ENCODE measurements at places on chromosomes 7 and 10.

- DNase-seq: no peak
These were observed 75.1 kb upstream of the PTPRZ1 start for GRCh38 chr7:121797657-121798452.

DNA sequence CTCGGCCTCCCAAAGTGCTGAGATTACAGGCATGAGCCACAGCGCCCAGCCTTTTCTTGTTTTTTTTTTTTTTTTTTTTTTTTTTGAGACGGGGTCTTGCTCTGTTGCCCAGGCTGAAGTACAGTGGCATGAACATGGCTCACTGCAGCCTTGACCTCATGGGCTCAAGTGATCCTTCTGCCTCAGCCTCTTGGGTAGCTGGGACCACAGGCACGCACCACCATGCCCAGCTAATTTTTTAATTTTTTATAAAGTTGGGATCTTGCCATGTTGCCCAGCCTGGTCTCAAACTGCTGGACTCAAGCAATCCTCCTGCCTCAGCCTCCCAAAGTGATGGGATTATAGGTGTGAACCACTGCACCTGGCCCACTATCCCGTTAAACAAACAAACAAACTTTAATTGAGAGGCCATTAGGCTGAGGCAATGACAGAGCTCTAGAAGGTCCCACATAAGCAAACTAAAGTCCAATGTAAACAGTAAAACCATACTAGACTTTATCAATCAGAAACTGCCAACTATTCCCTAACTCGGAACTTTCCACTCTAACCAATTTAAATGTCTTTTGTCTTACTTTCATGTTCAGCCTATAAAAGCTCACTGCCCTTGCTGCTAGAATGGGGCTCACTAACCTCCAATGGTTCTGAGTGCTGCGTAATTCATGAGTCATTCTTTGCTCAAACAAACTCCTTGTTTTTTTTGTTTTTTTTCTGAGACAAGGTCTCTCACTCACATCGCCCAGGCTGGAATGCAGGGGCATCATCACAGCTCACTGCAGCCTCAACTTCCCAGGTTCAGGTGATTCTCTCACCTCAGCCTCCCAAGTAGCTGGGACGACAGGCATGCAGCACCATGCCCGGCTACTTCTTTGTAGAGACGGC, 1.9 kb downstream of the DHX32 start:
- DNase-seq: no peak

DNA sequence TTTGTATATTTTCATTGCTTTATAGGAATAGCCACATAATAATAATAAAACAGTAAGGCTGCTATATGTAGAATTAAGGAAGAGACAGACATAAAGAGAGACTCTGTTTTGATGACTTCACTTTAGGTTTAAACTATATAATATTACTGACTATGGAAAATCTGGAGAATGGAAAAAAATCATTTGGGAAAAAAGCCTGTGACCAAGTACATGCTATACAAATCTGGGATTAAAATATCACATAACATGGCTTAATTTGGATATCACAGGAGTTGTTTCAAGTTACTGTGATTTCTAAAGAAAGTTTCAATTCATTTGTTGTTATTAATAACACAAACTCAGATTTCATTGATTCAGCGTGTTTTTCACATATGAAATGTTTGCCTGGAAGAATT, 7.7 kb downstream of the PLCE1 start:
- no peak for DNase-seq

DNA sequence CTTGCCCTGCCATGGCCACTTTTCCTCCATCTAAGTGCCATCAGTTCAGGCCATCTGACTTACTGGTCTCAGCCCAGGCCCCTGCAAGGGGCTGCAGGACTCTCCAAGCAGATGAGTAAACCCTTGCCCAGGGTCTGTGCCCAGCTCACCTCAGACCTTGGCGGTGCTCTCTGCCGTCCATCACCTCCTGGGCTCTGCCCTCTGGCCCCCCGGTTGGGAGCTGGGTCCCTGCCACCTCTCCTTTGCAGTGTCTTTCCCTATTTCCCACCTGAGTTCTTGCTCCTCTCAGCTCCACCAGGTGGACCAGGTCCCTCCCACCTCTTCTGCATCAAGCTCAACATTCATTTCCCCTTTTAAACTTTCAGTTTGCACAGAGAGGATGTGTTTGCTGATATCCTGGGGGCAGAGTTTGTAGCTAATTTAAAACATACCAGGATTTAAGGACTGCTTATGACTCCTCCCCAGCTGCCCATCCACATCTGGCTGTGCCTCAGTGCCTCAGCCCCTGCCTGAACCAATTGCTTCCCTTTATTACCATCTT, 135.5 kb downstream of the SLIT1 start:
- DNase-seq: no peak

DNA sequence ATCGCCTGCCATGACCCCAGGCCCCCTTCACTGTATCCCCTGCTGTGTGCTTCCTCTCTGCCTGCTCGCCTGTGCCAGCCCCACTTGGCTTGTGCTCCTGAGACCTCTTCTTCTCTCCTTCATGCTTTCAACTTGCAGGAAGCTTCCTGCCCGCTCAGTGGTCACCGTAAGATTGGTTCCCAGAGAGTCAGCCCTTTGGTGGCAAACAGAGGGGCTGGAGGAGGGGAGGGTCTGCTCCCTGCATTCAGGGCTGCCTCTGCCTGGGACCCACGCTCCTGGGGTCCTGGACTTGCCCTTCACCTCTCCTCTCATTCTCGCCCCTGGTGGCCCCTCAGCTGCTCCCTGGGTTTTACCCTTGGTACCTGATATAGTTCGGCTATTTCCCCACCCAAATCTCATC, 45.8 kb upstream of the ZNF32 start:
- no peak for DNase-seq

DNA sequence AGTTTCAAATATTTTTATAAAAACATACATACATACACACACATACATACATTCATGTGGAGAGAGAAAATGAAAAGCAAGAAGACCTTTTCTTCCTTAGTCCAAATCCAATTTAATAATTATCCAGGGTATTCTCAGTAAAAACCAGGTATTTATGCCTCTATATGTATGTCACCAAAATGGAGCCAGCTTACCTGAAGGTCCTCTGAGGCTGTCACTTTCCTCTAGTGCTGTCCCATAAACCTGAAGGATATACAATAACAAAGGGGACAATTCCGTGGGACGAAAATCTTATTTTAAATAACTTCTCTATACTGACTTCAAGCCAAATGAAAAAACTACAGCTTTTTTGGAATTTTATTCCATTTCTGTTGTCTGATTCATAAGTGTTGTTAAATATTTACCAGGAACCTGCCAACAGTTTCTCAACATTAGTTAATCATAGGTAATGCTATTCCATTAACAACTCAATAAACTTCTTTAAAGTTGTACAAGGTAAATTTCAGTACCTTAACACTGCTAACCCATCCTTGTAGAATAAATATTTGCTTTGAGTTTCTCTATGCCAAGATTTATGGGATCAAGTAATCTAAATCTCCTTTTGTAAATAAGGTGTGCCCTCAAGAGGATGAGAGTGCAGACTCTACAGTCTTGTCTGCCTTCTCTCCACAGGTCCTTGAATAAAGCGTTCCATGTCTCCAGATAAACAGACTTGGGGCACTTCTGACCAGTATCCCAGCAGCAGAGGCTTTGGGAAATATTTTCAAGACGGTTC, 260.3 kb downstream of the AHR start:
- no peak for DNase-seq

- DNase-seq: no peak
These were observed 101.1 kb downstream of the TNS3 start for GRCh38 chr7:47480576-47481538.

DNA sequence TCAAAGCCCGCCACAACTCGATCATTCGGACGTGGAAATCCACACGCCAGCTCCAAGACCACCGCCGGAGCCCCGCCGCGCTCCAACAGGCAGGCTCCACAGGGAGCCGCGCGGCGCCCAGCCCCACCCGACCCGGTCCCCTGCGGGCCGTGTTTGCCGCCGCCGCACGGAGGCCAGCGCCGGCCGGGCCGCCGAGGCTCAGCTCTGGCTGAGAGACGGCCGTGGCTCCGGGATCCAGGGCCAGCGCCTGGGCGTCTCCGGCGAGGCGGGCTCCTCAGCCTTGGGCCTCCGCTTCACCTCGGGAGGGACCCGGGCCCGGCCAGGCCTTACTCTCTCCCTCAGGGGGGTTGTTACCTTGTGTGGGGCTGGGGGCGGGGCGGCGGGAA, 333 bp downstream of the SMNDC1 start:
- DNase-seq: no peak

- DNase-seq: no peak
These were observed 36.5 kb upstream of the AP5Z1 start for GRCh38 chr7:4738711-4739527.

- no peak for DNase-seq
These were observed 102.1 kb upstream of the DDC start for GRCh38 chr7:50667338-50667737.

DNA sequence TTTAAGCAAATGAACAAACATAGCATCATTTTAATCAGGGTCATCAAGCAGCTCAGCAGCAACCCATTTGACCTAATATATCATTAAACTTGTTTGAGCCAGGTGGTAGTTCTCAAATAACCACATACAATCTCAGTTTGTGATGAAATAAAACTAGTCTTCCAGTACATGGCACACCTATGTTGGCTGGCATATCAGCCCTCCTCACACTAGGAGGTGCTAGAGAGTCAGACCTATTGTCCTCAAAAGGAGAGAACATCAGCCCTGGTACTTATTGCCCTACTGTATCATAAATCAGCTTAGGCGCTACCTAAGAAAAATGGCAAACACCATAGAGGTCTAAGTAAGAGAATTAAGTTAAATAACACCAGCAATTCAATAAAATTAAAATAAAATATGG, 81.7 kb downstream of the CABCOCO1 start:
- DNase-seq: no peak

DNA sequence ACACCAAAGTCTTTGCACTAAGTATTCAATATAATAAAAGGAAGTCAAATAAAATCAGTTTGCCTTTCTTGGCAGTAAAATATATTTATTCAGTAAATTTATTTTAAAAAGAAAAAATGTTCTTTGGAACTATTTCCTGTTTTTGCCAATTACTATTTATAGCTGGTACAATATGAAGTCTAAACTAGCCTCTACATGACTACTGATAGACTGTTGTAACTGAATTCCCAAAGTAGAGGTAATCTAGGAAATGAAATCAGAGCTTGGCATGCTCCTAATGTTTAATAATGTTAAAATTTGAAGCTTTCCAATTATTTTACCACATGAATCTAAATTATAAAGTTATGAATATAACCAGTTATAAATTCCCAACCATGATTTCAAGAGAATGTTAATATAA, 385.5 kb downstream of the SEMA3D start:
- DNase-seq: no peak

DNA sequence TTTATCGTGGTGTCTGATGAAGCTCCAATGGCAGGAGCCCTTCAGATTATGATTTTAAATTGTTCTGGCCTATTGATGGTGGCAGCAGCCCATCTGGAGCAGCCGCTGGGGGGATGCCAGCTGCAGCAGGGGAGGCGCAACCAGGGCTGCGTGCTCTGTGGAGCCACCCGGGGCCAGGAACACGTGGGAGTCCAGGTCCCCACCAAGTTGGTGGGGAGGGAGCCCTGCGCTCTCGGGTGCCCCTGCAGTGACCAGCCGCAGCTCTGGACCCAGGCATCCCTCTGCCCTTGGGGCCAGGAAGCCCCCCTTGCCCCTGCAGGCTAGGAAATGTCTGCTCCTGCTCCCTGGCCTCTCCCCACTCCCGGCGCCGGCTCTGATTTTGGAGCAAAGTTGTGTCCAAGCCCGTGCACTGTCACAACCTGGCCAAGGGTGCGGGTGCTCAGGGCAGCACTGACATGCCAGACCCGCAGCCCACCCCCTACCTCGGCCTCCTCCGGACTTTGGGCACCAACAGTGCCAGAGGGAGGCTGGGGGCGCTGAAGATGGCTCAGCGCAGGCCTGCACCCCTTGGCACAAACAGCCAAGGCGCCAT, 147.2 kb upstream of the ADO start:
- no peak for DNase-seq

- DNase-seq: no peak
These were observed 66.0 kb upstream of the DUSP5 start for GRCh38 chr10:110431659-110432058.

DNA sequence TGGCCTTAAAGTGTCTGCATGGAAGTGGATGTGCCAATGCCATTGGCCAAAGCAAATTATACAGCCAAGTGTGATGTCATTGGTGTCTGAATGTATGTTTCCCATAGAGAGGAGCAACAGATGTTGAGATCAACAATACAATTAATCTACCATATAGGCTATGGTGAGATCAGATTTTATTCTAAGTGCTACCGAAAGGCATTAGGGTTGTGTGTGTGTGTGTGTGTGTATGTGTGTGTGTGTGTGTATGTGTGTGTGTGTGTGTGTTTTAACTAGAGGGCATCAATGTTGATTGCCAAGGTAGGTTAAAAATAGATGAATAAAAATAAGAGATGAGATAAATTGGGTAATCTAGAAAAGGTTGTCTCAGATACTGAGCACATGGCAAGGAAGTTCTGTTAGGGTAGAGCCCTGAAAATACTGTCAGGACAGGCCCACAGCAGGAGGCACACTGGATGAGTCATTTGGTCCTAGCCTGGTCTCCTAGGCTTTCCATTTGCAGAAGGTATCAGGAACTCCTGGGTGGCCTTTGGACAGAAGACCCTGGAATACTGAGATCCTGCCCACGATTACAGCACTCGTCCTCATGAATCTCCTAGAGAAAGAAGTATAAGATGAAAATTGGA, 446.0 kb upstream of the PODXL start:
- DNase-seq: no peak

GRCh38 chr10:50514995-50515394, 108.8 kb downstream of the SGMS1 start:
- no peak for DNase-seq

DNA sequence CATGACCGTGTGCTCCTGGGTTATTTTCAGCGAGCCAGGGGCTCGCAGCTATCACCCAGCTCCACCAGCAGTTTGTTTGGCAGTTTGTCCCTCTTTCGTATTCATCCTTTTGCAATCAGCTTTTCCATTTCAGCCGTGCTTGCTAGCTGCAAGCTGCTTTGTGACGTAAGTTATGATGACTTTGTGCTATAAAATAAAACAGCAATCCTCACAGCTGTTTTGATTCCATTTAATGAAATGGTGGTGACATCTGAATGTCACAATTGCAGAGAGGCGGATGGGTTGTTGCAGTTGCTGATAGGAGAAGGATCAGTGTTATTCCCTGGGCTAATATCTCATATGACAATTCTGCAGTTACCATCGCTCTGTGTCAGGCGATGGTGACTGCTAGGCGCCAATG, 251.7 kb downstream of the SNX10 start:
- DNase-seq: no peak

DNA sequence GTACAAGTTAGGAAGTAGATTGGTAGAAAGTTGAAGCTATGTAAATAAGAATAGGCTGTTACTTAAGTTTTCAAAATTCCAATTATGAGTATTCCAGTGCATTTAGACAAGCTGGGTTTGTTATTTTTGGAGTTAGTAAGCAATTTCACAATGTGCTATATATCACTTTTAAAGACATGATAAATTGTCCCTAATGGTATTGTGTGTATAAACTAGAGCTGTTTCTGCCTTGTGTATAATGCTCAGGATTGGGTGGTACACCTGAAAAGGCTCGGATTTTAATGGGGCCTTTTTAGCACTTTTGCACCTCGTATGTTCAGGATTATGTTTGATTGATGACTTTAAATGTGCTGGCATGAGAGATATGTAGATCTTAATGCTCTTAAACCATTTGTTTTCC, 175.8 kb downstream of the VTI1A start:
- no peak for DNase-seq

All from stimulated activated CD4-positive, alpha-beta T cell treated with anti-CD3 and anti-CD28 coated beads, Interleukin-1b, Interleukin-23, amount 100 ng/mL, for 4 hours (primary cell).